Stimulated activated CD8-positive, alpha-beta memory T cell treated with anti-CD3 and anti-CD28 coated beads, Interleukin-2, amount 100 ng/mL, for 1 hour (primary cell): ENCODE measurements at places on chromosomes 7 and 10.

GRCh38 chr7:151644554-151644953 is 124.9 kb upstream of the RHEB start:
- DNase-seq: no peak

- no peak for DNase-seq
Observed at GRCh38 chr10:123227706-123228105, 73.5 kb downstream of the BUB3 start.

GRCh38 chr10:93072713-93073538 is 767 bp upstream of the CYP26A1 start:
- no peak for DNase-seq

DNA sequence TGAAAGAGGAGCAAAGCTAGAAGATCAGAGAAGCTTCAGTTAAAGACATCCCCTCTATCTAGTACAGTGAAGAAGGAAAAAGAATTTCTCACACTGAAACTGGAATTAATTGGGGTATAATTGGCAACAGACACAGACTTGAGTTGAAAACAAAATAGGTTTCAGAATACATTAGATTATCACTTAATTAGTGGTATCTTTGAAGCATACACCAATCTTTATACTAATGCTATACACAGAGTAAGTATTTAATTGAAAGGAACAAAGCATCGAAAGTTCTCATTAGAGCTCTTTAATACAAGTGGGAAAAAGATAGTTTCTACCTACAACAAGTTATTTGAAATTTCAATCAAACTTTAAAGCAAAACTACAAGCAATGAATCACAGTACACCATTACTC is 128.2 kb downstream of the THSD7A start:
- DNase-seq: no peak

DNA sequence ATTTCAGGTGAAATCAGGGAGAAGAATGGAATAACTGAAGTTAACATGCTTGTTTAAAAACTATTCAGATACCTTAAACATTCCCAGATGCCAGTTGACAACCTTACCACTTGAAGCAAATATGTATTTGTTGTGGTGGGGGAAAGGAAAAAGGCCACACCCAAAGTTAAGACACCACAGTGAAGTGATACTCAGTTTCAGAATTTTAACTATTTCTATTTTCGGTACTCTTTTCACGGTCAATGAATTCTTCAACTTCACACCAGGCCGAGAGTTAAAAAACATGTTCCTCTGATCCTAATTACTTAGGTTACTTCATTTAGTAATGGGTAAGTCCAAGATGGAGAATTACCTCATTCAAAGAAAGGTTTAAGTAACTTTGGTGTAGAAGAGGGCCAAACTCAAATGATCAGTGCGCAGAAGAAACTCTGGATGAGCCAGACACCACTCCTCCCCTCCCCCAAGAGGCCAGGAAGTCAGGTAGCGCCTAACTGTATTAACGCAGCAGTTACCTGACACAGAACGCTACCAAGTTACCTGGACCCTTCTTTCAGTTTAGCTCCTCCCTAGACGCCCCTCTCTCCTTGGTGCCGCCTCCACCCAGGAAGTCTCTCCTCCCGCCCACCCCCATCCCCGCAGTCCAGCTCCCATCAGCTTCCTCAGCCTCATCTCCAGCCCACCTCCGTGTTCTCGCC is 700 bp downstream of the MTPN start:
- DNase-seq: no peak

GRCh38 chr7:120949998-120950538 is 509 bp upstream of the ING3 start:
- DNase-seq: no peak

DNA sequence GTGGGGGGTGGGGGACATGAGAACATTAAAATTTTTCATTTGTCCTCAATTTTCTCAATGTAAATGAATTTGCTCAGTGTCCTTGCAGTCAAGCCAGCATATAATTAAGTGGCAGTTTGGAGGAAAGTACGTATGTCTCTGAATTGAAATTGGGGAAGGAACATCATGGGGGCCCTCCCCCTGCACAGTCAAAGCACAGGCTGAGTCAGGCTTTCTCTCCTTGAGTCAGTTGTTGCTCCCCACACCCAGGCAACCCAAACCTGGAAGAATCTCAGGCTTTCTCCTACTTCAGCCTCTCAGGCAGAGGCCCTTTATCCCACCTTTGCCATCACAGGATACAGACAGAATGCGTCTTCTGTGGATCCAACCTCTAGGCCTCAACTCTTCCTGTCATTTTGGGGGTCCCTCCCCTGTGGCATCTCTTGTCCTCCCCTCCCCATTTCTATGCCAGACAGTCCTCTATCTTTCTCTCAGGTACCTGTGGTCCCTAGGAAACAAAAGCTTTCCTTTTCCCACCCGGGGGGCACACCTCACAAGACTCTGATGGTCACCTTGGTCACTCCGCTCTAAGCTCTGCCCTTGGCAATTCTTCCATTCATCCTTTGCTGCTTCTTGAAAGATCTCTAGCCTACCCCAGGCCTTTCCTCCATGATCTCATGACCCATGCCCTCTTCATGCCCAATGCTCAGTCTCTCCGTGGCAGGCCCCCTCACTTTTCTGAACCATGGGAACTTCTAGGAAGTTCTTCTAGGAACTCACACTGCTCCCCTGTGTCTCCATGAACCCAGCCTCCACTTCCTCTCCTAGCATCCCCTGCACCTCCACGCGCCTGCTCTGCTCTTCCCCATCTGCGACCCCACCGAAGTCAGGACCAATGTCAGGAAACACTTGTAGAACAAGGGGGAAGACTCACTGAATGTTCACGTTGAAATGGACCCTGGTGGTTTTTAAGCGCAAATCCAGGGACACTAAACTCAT is 40.4 kb downstream of the CREB3L2 start:
- DNase-seq: no peak

GRCh38 chr7:146096994-146097393 is 19.6 kb upstream of the CNTNAP2 start:
- no peak for DNase-seq

DNA sequence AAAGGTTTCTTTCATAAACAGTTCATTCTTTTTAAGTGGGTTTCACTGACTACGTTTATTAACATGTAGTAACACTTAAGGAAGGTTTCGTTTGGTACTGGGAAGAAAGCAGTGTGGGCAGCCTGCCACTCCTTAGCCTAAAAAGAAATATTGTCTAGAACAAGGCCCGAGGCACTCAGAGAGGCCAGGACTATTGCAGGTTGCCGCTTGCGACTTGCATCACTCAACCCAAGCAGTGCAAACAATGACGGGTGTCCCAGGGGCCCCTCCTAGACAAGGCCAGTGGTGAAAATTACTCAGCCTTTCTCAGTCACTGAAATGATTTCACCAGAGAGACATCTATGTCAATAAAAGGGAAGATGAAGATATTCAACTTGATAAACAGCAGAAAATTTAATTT is 243.9 kb downstream of the SNX13 start:
- DNase-seq: no peak

DNA sequence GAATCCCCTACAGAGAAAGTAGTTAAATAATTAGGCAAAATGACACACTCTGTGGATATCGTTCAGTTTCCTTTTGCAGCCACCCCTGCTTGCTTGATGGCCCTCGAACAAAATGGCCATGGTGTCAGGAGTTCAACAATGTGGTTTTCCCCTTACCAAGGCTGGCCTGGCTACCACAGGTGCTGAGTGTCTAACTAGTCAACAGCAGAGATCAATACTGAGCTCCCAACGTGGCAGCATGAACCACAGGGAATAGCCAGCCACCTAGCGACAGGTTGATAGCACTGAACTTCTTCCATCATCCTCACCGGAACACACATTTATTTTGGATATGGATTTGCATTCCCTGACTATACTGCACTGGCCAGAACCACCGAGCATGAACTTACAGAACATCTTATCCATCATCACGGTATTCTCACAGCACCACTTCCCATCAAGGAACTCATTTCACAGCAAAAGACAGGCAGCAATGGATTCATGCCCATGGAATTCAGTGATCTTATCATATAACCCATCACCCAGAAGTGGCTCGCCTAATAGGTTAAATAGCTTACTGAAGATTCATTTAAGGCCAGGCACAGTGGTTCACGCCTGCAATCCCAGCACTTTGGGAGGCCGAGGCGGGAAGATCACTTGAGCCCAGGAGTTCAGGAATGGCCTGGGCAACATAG is 6.3 kb downstream of the C10orf67 start:
- DNase-seq: no peak

DNA sequence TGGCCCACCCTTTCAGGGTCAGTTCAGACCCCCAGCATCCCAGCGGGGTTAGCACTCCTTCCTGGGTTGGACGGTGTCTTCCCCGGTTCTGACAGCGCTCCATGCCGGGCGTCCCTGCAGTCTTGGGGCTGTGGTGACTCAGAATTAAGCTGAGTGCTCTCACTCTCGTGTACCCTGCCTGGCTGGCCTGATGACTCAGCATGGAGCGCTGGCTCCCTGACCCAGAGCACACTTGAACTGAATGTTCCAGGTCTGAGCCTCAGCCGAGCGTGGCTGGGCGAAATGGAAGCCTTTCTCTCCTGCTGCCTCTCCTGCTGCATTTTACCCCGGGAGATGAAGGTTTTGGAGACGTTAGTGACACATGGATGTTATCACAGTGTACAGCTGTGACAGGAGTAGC is 7.1 kb downstream of the BAG3 start:
- no peak for DNase-seq

DNA sequence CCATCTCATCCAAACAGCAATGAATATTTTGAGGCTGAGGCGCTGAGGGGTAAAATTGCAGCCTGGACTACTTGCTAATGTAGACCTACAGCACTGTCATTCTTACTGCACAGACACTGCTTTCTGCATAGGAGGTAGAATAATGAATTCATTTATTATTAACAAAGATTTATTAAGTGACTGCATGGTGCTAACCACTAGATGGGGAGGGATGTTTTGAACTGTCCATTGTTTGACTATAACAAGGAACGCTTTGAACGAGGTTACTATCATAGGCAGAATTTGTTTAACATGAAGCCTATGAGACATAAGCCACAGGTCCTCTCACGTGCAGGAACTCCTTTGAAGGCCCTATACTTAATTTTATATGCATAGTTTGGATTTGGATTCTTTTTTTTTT is 143.8 kb downstream of the CFTR start:
- DNase-seq: no peak

GRCh38 chr7:128437426-128438332 is 18.0 kb upstream of the HILPDA start:
- DNase-seq: no peak

- DNase-seq: no peak
Observed at GRCh38 chr7:145050415-145050814, 214.6 kb upstream of the TPK1 start.

DNA sequence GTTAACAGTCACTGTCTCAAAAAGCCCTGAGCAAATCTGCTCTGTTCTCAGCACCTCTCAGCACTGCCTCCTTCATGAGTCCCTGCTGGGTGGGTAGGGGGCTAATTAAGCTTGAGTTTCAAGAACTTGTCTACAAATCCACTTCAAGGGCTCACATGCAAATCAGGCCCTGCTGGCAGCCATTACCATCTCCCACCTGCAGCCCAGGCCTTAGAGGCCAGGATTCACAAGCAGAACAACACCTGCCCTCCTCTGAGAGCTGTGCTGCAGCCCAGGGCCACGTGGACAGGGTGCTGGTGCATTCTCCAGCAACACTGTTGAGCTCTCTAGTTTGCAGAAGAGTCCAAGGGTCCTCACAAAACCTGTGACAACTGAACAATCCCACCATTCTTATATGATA is 119.2 kb downstream of the DPP6 start:
- no peak for DNase-seq

DNA sequence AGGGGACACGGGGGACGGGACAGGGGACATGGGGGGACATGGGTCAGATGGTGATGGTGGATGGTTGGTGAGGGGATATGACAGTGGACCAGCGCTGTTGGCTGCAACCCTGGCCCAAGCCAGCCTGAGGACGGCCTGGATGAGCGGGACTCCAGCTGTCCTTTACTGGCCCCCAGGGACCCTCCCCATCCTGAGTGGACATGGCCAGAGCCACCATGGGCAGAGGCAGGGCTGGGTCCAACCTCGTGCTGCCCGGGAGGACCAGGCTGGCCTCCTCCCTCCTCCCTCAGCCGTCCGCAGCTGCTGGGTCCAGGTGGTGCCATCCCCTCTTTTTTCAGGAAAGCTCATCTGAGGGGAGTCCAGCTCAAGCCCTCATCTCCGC is 30.4 kb downstream of the GET4 start:
- DNase-seq: no peak

GRCh38 chr7:155469311-155470185 is 11.6 kb downstream of the EN2 start:
- no peak for DNase-seq

DNA sequence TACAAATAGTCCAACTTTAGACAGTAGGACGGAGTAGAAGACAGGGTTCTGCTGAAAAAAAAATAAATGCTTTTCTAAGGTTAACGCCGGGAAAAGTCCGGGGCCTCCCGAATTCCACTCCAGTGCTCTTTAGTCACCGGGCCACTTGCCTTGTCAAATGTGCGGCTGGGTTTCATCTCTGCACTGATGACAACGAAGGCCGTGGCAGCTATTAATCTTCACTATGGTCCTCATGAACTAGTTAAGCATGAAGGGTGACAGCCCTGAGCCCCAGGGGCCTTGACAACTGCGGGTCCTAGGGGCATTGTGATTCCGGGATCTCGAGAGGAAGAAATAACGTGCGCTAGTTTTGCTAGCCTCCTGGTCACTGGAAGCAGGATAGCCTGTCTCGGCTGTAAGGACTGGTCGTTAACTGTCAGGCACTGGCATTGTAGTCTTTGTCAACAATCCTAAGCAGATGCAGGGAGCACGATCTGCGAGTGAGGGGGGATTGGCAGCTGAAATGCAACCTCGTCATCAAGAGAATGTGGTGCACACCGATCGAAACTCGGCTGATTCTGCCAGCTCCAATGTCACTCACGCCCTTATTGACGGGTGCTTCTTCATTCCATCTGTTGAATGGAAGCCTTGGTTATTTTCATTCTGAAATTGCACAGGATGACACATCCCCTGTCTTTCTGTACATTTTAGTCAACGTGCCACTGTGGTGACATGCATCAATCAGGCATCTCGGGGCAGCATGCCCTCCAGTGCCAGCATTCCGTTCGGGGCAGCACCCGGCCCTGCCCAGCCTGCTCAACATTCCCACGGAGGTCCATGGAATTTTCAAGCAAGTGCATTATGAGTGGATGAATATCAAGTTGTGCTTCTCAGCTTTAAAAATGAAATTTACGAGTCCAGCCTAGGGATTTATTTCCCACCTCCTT is 51.6 kb upstream of the MGMT start:
- DNase-seq: no peak

DNA sequence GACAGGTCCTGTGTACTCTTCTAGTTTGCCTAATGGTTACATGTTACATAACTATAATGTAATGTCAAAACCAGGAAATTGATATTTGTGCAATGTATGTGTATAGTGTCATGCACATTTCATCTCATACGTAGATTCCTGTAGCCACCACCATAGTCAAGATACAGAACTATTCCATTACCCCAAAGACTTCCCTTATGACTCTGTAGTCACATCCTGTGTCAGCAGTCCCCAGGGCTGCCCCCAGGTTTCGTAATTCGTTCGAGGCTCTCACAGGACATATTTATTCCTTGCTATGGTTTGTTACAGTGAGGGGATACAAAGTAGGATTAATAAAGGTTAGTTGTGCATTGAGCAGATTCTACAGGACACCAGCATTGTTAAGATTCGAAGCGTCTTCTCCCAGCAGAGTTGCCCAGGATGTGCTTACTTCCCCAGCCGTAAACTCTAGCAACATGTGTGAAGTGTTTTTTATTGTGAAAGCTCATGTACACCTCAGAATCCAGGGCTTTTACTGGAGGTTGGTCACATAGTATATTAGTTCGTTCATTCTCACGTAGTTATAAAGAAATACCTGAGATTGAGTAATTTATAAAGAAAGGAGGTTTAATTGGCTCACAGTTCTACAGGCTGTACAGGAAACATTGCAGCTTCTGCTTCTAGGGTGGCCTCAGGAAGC is 18.6 kb downstream of the RABGEF1 start:
- DNase-seq: no peak
